ENCODE measurements at places on chromosomes 12 and 14. TPM values are rescaled to one million over a fixed set of nuclear protein-coding genes. Genes with fewer than 3 reads are reported as not detected.
A peak's percentile ranks its signal among the peaks of the same experiment; 100 is the strongest.

DNA sequence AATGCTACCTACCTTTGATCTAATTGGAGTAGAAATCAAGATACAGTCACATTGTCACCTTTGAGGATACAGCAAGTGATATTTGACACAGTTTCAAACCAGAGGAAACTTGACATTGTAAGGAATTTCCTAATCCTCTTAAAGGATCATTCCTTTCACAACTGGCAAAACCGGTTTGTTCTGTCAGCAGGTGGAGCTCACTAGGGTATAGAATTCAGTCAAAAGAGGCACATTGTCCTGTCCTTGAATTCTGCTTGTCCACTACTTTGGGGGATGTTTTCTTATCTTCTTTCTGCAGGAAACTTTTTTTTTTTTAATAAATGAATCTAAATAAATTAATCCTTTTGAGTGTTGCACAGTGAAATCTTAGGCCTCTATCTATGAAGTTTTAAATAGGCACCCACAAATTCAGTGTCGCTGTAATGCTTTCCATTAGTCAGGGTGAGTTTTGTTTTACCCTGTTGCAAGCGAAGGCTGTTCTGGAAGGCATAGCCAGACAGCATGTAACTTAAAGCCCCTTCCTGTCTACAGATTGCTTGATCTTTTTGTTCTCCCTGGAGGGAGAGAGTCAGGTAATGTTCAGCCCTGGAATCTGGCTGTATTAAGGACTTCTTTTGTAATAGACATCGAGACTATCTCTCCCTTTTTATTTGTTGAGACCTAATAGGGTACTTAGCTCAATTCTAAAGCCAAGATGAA is 285.0 kb upstream of the RGS6 start:
- DNase-seq = no peak
- H3K4me1 ChIP-seq = peaks cover 17% of the 10 kb centered on the region
- no peaks in the 10 kb centered on the region for H3K27me3 ChIP-seq
- H3K27ac ChIP-seq = no peak overlapping the region
- H3K36me3 ChIP-seq = peaks cover 7% of the 10 kb centered on the region

GRCh38 chr12:42892702-42893551 is 303.4 kb upstream of the PRICKLE1 start:
- H3K27ac ChIP-seq = no peak overlapping the region
- no peaks in the 10 kb centered on the region for H3K4me1 ChIP-seq
- H3K27me3 ChIP-seq = no peaks in the 10 kb centered on the region

- H3K36me3 ChIP-seq = no peaks in the 10 kb centered on the region
- peaks cover 18% of the 10 kb centered on the region for H3K4me1 ChIP-seq
- no peak overlapping the region for H3K4me3 ChIP-seq
- DNase-seq = no peak
- no peak overlapping the region for H3K27ac ChIP-seq
- peaks cover 21% of the 10 kb centered on the region for H3K27me3 ChIP-seq
These were observed 11.0 kb downstream of the OR6S1 start for GRCh38 chr14:20630340-20631022.

- no peak overlapping the region for H3K4me3 ChIP-seq
- H3K36me3 ChIP-seq = no peaks in the 10 kb centered on the region
- no peak for DNase-seq
- no peaks in the 10 kb centered on the region for H3K27me3 ChIP-seq
- no peaks in the 10 kb centered on the region for H3K4me1 ChIP-seq
These were observed 85.8 kb upstream of the WSCD2 start for GRCh38 chr12:108043286-108043685.

- no peak overlapping the region for H3K27ac ChIP-seq
- H3K27me3 ChIP-seq = no peaks in the 10 kb centered on the region
- DNase-seq = no peak
- peaks cover 27% of the 10 kb centered on the region for H3K4me1 ChIP-seq
- 0 out of 2 replicates have a peak, but pooled peaks cover 4% of the 10 kb centered on the region for H3K36me3 ChIP-seq
These were observed 237.8 kb upstream of the TBX3 start for GRCh38 chr12:114921781-114922180.

- no peak for DNase-seq
- H3K27ac ChIP-seq = no peak overlapping the region
- H3K4me3 ChIP-seq = peak overlapping the region; percentile 61
- H3K4me1 ChIP-seq = peaks cover 11% of the 10 kb centered on the region
- H3K36me3 ChIP-seq = 0 out of 2 replicates have a peak, but pooled peaks cover 4% of the 10 kb centered on the region
- H3K27me3 ChIP-seq = no peaks in the 10 kb centered on the region
These were observed 684 bp upstream of the ABCB9 start for GRCh38 chr12:122966743-122967550.

DNA sequence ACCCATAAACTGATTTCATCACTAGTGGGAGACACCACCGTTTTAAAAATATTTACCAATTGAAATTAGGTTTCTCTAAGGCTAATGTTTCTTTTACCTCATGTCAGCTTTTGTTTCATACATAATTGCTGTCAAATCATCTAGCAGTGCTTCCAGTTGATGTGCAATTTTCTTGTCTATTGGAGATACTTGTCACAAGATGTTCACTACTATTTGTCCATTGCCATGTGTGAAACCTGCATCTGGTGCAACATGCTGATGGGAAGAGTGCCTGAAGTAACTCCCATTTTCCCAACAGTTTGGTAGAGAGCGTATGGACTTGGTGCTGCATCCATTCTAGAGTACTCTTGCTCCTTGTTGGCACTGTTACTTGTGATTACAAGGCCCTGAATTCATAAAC is 9.7 kb downstream of the XPOT start:
- H3K36me3 ChIP-seq = peaks cover 85% of the 10 kb centered on the region
- no peaks in the 10 kb centered on the region for H3K27me3 ChIP-seq
- DNase-seq = no peak
- no peak overlapping the region for H3K27ac ChIP-seq

DNA sequence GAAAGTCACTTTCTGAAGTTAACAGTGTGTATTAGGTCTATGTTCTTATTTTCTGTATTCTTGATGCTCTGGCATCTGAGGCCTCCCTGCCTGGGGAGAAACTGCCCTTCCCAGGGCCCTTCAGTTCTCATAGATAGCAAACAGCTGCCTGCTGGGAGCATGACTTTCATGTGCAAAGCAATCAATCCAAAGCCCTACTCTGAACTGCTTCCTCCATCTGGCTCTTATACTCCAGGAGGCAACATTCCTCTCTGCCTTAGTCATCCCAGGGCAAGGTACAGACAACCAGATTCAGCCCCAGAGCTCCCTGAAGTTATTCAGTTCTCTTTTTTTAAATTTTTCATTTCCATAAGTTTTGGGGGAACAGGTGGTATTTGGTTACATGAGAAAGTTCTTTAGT is 41.7 kb upstream of the RIN3 start:
- H3K27me3 ChIP-seq = no peaks in the 10 kb centered on the region
- H3K4me3 ChIP-seq = no peak overlapping the region
- peak; percentile 32 for DNase-seq

DNA sequence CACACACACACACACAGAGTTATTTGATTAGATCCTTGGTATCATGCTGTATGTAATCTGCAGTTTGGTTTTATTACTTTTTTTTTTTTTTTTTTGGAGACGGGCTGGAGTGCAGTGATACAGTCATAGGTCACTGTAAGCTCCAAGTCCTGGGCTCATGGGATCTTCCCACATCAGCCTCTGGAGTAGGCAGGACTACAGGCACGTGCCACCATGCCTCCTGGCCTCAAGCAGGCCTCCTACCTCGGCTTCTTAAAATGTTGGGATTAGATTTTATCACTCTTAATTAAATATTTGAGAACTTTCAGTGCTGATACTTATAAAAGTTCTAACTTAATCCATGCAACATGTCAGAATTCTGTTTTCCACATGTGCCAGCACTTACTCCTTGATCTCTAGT is 31.3 kb upstream of the PSEN1 start:
- H3K36me3 ChIP-seq = peaks cover 85% of the 10 kb centered on the region
- no peaks in the 10 kb centered on the region for H3K4me1 ChIP-seq
- DNase-seq = no peak
- H3K27ac ChIP-seq = no peak overlapping the region

- H3K27ac ChIP-seq = no peak overlapping the region
- H3K36me3 ChIP-seq = no peaks in the 10 kb centered on the region
- H3K27me3 ChIP-seq = no peaks in the 10 kb centered on the region
- H3K4me3 ChIP-seq = no peak overlapping the region
These were observed 275.2 kb downstream of the FBXL14 start for GRCh38 chr12:1319212-1319611.

The TAS2R42 gene
- not detected for total RNA-seq

The PLEKHD1 gene
- not detected for total RNA-seq
